Metanephros (tissue), 2 donors: ENCODE measurements at places on chromosomes 3 and 15. TPM values are rescaled to one million over a fixed set of nuclear protein-coding genes. Genes with fewer than 3 reads are reported as not detected.

NFKBIZ gene
- 33.2 TPM for total RNA-seq

SAMMSON gene
- total RNA-seq, result not detected

GREM1 gene
- total RNA-seq, result 0.35 TPM

UBA7 gene
- 65.3 TPM for total RNA-seq

GRAMD1C gene
- total RNA-seq, result 29.0 TPM

CFAP20DC gene
- 3.3 TPM for total RNA-seq

ENTPD3 gene
- 1.9 TPM for total RNA-seq

OXSR1 gene
- total RNA-seq, result 39.1 TPM

PRR20G gene
- total RNA-seq, result not detected

A4GNT gene
- not detected for total RNA-seq

EPHB3 gene
- total RNA-seq, result 45.3 TPM

LYZL4 gene
- not detected for total RNA-seq

EHHADH gene
- total RNA-seq, result 14.3 TPM

MBNL1 gene
- 123 TPM for total RNA-seq

ZSCAN29 gene
- total RNA-seq, result 28.8 TPM

FBXL22 gene
- total RNA-seq, result 9.2 TPM

ROPN1 gene
- total RNA-seq, result not detected

OSTN gene
- total RNA-seq, result 8.3 TPM

GALNT15 gene
- 9.9 TPM for total RNA-seq

DZIP1L gene
- 53.6 TPM for total RNA-seq

TIMP4 gene
- 2.0 TPM for total RNA-seq

CDCP1 gene
- total RNA-seq, result 1.2 TPM

EPHB1 gene
- 6.8 TPM for total RNA-seq

PRTG gene
- total RNA-seq, result 26.0 TPM

GOLGA8H gene
- 0.88 TPM for total RNA-seq

PLA1A gene
- 3.9 TPM for total RNA-seq

EFCAB12 gene
- total RNA-seq, result 2.3 TPM

CNOT10 gene
- total RNA-seq, result 31.6 TPM

ADCY5 gene
- total RNA-seq, result 17.2 TPM

FMN1 gene
- 19.6 TPM for total RNA-seq

UCN2 gene
- 0.29 TPM for total RNA-seq

GOLGA8N gene
- 16.7 TPM for total RNA-seq

CACNA2D2 gene
- total RNA-seq, result 10.1 TPM

PPM1L gene
- total RNA-seq, result 17.7 TPM

GHSR gene
- not detected for total RNA-seq

EFHB gene
- total RNA-seq, result 1.5 TPM

OR5H1 gene
- total RNA-seq, result not detected

DCUN1D1 gene
- 31.6 TPM for total RNA-seq

CX3CR1 gene
- total RNA-seq, result 5.3 TPM

GATM gene
- 269 TPM for total RNA-seq
